ENCODE measurements at places on chromosomes 5 and 9.
A peak's percentile ranks its signal among the peaks of the same experiment; 100 is the strongest.

- no peak for DNase-seq
These were observed 137.1 kb upstream of the TMEM161B start for GRCh38 chr5:88405783-88406182.

GRCh38 chr5:60699609-60700415 is at the start of gene DEPDC1B:
TSS of gene DEPDC1B (minus strand) at chr5:60700166. CDS start at chr5:60700093, 73 bp downstream.
- peak; percentile 88 for DNase-seq

GRCh38 chr5:115396688-115397087 is 100.2 kb upstream of the CCDC112 start:
- no peak for DNase-seq

GRCh38 chr9:68802525-68803015 is 97.5 kb downstream of the PIP5K1B start:
- DNase-seq: peak; percentile 38

DNA sequence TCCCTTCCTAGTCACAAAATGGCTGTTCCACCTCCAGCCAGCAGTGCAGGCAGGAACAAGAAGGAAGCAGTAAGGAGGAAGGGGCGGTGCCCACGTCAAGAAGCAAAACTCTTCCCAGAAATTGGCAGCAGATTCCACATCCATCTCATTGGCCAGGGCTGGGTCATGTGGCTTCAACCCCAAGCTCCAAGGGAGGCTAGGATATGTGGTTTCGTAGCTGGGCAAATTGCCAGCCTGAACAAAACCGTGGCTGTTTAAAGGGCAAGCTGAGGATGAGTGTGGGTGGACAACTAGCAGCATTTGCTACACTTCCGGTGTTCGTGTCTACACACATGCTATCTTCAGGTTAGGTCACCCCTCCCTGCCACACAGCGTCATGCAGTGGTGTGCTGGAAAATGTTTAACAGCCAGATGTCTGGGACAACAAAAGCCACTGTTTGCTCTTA is 92.1 kb upstream of the MAP1B start:
- no peak for DNase-seq

DNA sequence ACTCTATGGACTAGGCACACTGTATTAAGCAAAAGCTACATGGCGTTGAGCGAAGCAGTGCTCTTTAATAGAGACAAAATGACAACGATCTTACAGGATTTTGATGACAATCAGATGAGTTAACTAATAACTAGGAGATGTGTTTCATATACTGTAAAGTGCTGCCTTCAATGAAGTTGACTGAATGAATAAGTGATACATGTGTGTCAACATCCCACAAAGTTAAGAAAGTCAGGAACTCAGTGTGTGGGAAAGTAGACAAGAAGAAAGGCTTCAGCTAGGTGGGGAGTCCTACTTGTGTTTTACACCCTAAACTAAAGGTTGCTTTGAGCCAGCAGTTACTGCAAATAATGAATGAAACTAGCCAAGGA is 79.6 kb downstream of the PAPPA start:
- no peak for DNase-seq

DNA sequence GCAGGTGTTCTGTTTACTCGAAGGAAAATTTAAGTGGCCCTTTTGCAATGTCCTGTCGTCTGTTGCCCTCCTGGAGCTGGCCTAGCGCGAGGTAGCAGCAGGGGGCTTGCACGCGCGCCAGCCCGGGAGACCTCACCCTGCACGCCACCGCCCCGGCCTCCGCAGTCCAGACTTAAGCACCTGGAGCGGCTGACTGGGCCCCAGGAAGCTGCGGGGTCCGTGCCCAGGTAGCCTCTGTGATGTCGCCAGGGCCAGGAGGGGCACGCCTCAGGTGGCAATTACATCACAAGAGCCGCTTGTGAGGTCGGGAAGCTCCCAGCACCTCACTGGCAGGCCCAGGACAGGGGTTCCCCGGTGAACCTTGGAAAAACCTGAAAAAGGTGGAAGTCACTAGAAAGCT is at the start of gene SAXO1:
TSS of gene SAXO1 (minus strand) at position 195 of the 400 bp plus-strand sequence. CDS start 301 bp downstream, outside the sequence.
- DNase-seq: no peak

DNA sequence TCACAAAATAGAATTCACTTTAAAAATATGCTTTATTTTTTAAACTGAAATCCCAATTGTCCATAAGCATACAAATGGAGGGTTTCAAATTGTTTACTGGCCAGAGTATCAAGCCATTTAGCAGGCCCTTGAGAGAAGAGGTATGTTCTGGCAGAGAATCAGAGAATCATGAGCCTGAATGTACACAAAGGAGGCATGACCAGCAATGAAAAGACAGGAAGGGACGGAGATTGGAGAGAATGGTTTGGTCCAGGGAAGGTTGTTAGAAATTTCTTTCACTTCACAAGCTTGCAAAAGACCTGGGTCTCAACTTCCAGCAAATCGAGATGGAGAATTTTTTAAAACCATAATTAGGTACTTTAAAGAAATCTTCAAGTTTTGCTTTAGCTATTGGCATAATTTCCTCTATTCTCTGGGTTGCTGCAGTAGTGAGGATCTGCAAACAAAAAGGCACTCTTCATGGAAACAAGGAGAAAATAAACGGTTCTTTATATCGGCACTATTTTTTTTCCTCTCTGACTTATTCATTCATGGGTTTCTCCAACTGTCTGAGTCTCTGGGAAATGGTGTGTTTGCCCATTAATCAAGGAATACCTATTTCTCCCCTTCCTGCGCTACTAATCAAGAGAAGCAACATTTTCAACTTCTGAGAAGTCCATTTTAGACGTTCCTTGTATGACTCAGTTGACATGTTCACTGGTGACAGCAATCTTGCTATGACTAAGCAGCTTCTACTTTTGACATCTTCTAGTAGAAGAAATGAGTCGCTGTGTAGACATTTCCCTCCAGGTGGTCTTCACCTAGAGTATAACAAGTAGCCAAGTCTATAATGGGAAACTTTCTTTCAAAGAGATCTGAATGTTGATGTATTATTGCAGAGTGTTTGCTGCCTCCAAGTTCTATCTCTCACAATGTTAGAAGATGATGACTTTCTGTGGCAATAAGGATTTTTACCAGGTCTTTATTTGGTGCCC is 23.1 kb upstream of the ERCC6L2 start:
- DNase-seq: no peak

- no peak for DNase-seq
These were observed 12.5 kb upstream of the CTSL start for GRCh38 chr9:87713278-87713987.

- no peak for DNase-seq
These were observed 22.2 kb downstream of the COL27A1 start for GRCh38 chr9:114177423-114178064.

DNA sequence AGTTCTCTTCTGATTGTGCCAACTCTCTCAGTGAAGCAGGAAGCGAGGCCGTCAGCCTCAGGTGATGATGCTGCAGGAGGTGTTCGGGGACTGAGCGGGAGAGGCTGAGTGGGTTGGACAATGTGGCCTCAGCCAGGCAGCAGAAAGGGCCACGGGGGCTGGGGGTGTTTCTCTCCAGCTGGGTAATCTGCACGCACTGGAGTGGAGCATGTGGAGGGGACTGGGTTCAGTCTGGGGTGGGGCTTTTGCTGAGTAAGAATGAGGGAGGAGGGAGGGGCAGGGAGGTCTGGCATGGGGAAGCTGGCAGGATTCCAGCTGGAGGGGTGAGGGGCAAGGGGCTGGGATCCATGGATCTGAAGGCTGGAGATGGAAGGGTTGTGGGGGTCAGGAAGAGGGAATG is 60.8 kb upstream of the PHYKPL start:
- no peak for DNase-seq

DNA sequence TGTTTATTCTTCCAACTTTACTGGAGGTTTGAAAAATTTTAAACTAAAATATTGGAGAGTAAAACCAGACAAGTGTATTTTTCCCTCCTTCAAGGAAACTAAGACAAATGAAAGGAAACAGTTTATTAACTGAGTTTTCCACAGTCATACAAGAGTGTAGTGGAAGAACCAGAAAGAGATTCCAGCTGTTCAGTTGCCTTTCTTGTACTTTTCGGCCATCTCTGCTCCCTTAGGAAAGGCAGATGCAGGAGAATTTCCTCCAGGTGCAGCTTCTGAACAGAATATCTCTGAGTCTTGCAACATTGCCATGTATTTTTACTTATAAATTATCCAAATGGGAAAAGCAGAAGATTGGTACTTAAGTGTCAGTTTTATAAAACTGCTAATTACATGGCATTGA is 217.1 kb downstream of the MAST4 start:
- no peak for DNase-seq

DNA sequence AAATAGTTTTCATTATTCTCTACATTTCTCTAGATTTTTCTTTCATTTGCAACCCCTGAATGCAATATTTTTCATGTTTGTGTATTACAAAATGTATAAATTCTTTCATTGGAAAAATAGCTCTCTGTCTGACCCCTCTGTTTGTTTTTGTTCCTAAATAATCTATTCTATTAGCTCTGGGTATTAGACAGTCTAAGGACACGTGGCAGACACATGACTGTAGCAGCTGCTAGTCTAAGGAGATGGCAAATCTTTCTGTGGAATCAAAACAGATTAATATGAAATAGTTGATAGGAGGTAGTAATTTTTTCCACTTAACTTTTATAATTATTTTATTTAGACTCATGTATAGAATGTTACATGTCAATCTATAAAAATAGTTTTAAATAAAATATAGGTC is 21.4 kb upstream of the SPATA9 start:
- no peak for DNase-seq

DNA sequence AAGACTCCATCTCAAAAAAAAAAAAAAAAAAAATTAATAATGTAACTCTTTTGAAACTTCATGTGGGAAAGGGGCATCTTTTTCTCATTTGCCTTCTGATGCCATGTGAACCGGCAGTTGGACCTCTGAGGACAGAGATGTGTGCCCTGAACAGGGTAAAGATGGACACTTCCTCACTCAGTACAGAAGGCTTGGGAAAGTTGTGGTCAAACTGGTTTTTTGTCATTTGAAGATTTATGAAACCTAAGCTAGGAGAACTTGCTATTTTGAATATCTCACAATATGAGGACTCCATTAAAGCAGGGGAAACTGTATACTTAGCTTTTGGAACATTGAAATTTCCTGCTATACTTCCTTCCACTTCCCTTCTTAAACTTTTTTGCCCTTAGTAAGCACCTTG is 147.5 kb upstream of the ALDH1B1 start:
- DNase-seq: no peak

- DNase-seq: no peak
These were observed 145.8 kb downstream of the TMEM232 start for GRCh38 chr5:110580625-110581024.

GRCh38 chr5:38208782-38209378 is 49.5 kb upstream of the EGFLAM start:
- no peak for DNase-seq

DNA sequence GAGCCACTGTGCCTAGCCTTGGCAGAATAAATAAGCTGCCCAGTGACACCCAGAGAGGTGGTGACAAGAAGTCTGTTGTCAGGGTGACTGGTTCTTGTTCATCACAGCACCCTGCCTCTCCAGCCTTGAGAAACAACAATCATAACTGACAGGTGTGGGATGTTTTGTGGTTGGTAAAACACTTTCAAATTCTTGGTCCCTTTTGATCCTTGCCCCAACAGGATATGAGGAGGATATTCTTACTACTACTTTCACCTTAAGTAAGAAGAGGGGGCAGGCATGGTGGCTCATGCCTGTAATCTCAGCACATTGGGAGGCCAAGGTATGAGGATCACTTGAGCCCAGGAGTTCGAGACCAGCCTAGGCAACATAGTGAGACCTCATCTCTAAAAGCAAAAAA is 14.2 kb upstream of the FRRS1L start:
- DNase-seq: no peak

DNA sequence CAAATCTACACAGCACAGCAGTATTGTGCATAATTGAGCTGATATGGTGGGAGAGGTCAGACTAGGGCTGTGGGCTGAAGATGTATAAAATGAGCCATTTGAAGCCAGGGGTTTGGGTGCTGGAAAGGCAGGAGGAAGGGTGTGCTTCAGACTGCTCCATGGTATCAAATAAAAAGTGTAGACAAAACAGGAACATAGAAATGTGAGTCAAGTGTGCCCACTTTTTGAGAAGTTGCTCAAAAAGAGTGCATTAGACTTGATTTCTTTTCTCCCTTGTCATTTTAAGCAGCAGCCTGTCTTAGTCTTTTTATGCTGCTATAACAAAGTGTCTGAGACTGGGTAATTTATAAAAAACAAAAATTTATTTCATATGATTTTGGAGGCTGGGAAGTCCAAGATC is 55.8 kb upstream of the ZFAND5 start:
- DNase-seq: no peak

- DNase-seq: no peak
These were observed 14.0 kb upstream of the PWWP2A start for GRCh38 chr5:160133071-160133917.

DNA sequence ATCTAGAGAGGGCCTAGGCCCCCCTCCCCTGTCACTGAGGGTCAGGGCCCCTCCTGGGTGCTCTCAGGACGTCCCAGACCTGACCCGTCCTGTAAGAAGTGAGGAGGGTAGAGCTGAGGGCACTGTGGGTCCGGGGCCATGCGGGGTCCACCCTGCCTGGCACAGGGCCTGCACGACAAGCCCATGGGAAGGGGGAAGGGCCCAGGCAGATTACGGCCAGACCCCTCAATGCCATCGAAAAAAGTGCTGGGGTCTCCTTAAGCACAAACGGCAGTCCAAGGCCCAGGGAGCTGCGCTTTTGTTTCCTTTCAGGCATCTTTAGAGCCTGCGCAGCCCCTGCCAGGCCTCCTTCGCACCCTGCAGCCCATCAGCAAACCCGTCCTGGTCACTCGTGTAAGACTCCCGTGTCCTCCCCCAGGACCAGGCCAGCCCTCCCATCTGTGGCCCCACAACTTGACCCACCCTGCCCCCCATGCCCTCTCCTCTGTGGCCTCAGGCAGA is 4.4 kb upstream of the EXOC3 start:
- no peak for DNase-seq

GRCh38 chr9:107467416-107467815 is 22.2 kb downstream of the KLF4 start:
- DNase-seq: no peak

- no peak for DNase-seq
These were observed 3.2 kb upstream of the MAP3K1 start for GRCh38 chr5:56812110-56812509.

DNA sequence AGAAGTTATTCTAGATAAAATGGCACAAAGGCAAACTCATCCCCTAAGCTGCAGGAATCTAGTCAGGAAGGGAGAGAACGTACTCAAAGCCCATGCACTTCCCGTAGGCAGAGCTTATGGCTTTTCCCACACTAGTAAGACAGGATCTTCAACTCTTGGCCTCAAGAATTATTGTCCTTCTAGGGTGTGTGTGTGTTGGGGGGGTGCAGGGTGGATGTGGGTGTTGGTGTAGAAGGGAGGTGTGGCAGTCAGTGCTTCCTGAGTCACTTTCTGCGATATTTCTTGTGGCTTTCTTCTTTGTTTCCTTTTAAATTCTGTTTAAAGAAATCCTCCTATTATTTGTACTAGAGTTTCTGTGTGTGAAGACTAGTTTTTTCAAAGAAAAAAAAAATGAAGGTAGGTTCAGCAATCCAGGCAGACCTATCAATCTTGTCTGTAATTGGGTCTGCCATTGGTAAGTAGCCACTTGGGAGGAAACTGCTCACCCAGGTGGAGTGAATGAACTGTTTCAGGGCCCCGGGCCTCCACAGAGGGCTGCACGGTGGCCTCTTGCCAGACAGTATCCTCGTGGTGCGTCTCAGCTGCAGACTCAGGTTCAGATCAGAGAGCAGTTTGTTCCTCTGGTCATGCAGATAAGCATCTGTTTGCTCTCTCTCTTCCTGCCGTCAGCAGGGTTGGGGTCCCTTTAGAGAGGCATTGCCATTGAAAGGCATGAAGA is 131.9 kb downstream of the NPR3 start:
- no peak for DNase-seq

Data from germinal center (tissue), 1 donor.